ENCODE measurements at places on chromosomes 16 and 17.

- no peak for DNase-seq
These were observed 3.1 kb upstream of the FAM117A start for GRCh38 chr17:49766918-49767530.

DNA sequence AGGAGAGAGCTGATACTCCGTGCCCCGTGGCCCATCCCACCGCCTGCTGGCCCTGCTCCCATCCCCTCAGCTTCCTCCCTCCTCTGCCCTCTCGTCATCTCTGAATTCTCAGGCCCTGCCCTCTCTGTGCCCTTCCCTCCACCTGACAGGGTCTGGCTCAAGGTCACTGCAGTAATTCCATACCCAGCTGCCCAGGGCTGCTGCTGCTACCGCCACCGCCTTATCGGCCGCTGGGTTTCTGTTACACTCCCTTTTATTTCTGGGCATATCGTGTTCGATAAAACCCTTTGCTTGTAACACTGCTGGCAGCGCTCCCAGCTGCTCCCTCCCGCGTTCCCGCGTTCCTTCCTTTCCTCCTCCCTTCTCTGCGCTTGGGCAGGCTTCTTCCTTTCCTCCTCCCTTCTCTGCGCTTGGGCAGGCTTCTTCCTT, 1.2 kb downstream of the EPN3 start:
- DNase-seq: no peak

GRCh38 chr16:31083981-31084380, 4.8 kb downstream of the PRSS53 start:
- no peak for DNase-seq

- DNase-seq: no peak
These were observed 58.2 kb upstream of the RPH3AL start for GRCh38 chr17:410543-411401.

- no peak for DNase-seq
These were observed 35.7 kb downstream of the CACNA1H start for GRCh38 chr16:1188432-1189189.

GRCh38 chr17:70265471-70265870, 96.1 kb downstream of the KCNJ2 start:
- no peak for DNase-seq

GRCh38 chr16:49056546-49056945, 225.1 kb downstream of the CBLN1 start:
- no peak for DNase-seq

- no peak for DNase-seq
These were observed 10.2 kb downstream of the COTL1 start for GRCh38 chr16:84607694-84608093.

GRCh38 chr17:42779936-42780850, at the start of gene WNK4:
WNK4 (plus strand) TSS chr17:42780610; CDS start chr17:42780699, 89 bp downstream.
- no peak for DNase-seq

- no peak for DNase-seq
These were observed 541 bp downstream of the CCL3 start for GRCh38 chr17:36089339-36089865.

- DNase-seq: no peak
These were observed 402.7 kb upstream of the TNRC6C start for GRCh38 chr17:77555741-77556291.

GRCh38 chr17:77426676-77427386, 286.1 kb downstream of the SEC14L1 start:
- no peak for DNase-seq

GRCh38 chr17:74566132-74566753, 1.1 kb downstream of the CD300H start:
- DNase-seq: no peak

DNA sequence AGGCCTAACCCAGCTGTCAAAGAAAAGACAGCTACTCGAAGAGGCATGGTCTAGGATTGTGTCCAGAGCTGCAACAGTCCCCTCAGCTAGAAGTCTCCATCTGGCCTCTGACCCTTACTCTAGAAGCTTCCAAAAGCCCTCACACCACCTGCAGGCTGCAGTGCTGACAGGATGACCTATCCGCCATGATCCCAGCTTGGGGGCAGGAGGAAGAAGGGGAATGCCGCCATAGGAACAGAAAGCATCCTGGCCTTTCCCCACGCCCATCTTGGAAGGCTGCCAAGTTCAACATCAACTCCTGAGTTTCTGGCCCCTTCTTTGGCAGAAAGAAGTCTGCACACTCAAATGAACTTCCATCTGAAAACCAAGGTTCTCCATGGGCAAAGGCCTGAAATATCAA, 3.1 kb upstream of the KRT36 start:
- peak; percentile 52 for DNase-seq

DNA sequence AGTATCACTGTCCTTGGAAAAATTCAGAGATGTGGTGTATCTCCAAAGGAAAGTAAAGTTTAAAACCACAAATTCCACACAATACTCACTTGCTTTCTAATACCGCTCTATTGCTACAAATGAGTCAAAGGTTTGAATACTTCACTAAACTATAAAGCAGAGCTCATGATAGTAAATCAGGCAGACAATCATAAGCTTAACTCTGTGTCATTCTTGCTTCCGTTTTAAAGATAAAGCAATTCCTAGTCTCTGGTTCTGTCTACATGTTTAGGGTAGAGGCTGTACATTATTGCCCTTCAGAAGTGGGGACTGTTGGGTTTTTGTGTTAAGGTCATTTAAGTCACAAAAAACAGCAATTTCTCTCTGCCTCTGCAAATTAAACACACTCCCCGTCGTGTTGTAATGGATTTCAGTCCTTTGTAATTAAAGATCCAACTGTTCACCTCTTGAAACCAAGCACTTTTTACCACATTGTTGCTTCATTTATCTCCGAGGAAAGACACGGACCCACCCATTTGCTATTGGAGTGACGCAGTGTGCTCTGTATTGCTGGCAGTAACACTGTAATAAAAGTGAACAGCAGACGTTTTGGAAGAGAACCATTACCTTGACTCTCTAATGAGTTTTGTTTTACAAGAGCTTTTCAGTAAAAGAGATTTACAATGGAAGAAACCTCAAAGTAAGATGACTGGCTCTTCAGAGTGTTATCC, 83.1 kb upstream of the CNTNAP4 start:
- no peak for DNase-seq

- DNase-seq: no peak
These were observed 163.3 kb downstream of the HS3ST4 start for GRCh38 chr16:25855063-25855462.

- DNase-seq: no peak
These were observed 381.3 kb downstream of the CDH8 start for GRCh38 chr16:61654962-61655361.

DNA sequence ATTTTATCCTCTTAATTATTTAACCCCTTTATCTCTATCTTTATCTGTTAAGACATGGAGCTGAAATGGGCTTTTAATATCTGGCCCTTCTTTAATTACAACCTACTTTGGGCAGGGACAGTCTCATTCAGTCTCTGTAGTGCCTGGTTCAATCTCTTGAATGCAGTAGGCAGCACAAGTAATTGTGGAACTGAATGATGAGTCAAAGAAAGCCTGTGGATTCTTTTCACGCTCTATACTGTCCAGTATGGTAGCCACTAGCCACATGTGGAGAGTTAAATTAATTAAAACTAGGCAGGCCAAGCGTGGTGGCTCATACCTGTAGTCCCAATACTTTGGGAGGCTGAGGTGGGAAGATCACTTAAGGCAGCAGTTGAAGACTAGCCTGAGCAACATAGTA, 9.3 kb downstream of the BPTF start:
- DNase-seq: no peak

DNA sequence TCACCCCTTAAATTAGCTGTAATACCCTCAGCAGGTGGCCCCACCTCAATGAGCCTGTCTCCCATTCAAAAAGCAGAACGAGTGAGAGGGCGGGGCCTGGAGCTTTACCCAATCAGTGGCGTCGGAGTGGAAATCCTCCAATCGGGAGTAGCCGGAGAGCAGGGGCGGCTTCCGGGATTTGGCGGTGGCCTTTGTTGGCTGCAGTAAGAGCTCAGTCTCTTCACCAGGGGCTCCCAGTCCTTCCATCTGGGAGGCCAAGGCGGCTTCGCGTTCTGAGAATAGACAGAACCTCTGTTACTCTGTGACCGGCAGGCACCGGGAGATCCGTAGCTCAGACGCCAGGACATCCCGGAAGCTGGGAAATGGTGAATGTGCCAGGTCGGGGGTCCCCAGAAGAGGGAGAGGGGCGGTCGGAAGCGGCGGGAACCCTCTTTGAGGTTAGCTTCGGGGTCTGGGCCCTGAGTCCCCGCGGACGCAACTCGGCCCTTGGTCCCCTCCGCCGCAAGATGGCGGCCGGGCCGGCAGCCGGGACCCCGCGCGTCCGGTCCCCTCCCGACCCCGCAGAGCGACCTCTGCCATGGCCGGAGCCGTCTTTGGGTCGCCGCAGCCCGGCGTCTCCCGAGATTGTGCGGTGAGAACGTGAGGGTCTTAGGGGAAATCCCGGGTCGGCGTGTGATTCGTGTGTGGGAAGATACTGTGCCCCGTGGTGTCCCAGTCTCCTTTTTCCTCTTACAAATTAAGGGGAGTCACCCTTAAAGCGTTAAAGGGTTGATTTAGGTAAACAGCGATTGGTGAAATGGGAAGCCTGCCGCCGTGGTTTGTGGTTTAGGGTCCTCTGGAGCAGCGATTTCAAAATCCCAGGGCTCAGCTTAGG, 160.3 kb upstream of the ZNF267 start:
- DNase-seq: peak; percentile 79

GRCh38 chr17:69267219-69267618, 38.6 kb upstream of the ABCA10 start:
- DNase-seq: no peak

DNA sequence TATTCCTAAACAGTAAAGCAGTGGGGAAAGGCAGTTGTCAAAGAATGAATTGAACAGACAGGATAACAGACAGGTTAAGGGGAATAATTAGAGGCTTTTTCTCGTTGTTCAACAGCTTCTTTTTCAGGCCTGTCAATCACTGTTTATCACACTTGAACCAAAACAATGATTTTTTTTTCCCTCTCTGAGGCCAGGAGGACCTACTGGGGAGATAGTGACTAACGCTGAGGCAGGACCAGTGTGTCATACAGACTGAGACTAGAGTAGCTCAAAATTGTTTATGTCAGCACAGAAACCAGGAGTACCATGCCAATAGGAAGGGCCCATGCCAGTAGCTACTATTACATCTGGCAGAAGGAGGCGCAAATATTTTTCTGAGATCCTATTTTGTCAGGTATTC, 41.3 kb upstream of the NLK start:
- DNase-seq: no peak

DNA sequence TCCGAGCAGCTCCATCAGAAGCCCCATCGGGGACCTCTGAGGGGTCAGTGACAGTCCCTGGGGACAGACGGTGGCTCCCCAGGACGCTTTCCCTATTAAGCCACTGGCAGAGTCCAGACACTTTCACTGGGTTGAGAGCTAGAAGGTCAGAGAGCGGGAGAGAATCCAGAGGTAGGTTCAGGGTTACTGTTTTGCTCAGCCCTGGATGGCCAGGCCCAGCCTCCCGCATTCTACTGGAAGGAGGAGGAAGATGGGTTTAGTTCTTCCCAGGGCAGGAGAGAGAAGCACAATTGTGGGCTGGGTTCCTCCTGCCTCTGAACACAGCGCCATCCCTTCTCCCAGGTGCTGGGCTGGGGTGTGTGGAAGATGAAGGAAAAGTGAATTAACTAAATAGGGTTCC, 452.8 kb downstream of the SLC39A11 start:
- DNase-seq: no peak
